Chondrocyte (in vitro differentiated cells): ENCODE measurements at places on chromosomes 4 and X. TPM values are rescaled to one million over a fixed set of nuclear protein-coding genes. Genes with fewer than 3 reads are reported as not detected.

DNAAF6 gene
- not detected in 3 replicates for total RNA-seq

GRCh38 chr4:23921447-23921845 lies 31.6 kb upstream of the PPARGC1A start:
- peaks cover 14% of the 10 kb centered on the region for H3K27me3 ChIP-seq
- no peak for DNase-seq
- peaks cover 12% of the 10 kb centered on the region for H3K4me1 ChIP-seq
- no peak overlapping the region for H3K27ac ChIP-seq

GRCh38 chr4:82125787-82126297 lies 247.9 kb downstream of the HNRNPD start:
- DNase-seq, result no peak
- H3K4me3 ChIP-seq, result no peak overlapping the region
- peaks cover 3% of the 10 kb centered on the region for H3K4me1 ChIP-seq
- peaks cover 13% of the 10 kb centered on the region for H3K27me3 ChIP-seq
- H3K36me3 ChIP-seq, result no peaks in the 10 kb centered on the region
- H3K27ac ChIP-seq, result no peak overlapping the region

GUF1 gene
- 14.1 to 17.8 TPM (median 14.1 TPM) in 3 replicates for total RNA-seq

GRCh38 chrX:133670383-133670782 lies 255.1 kb upstream of the GPC4 start:
- no peak overlapping the region for H3K27ac ChIP-seq
- no peaks in the 10 kb centered on the region for H3K36me3 ChIP-seq
- peaks cover 35% of the 10 kb centered on the region for H3K4me1 ChIP-seq
- no peak overlapping the region for H3K4me3 ChIP-seq
- peaks cover 2% of the 10 kb centered on the region for H3K27me3 ChIP-seq
- DNase-seq, result no peak

PWWP3B gene
- total RNA-seq, result 1.1 to 2.1 TPM (median 1.1 TPM) in 3 replicates

DNA sequence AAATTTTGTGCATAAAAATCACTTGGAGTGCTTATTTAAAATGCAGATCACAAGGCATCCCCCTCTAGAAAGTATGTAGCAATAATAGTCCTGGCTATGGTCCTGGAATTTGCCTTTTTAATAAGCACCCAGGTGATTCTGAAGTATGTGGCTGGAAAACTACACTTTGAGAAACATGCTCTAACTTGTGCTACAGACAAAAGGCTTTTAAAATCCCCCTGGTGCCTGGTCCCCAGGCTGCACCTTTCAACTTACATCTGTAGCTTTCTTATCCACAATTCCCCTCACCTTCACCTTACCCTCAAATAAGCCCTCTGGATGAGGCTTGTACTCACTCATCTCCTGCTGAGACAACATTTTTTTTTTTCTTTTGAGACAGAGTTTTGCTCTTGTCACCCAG lies 21.1 kb downstream of the ART3 start:
- H3K36me3 ChIP-seq, result no peaks in the 10 kb centered on the region
- H3K27me3 ChIP-seq, result no peaks in the 10 kb centered on the region
- H3K4me1 ChIP-seq, result no peaks in the 10 kb centered on the region
- no peak overlapping the region for H3K4me3 ChIP-seq
